Globus pallidus (tissue), 1 donor: ENCODE measurements at places on chromosomes 7 and 10.

GRCh38 chr10:122132882-122133565 lies 138.1 kb upstream of the BTBD16 start:
- DNase-seq: no peak

DNA sequence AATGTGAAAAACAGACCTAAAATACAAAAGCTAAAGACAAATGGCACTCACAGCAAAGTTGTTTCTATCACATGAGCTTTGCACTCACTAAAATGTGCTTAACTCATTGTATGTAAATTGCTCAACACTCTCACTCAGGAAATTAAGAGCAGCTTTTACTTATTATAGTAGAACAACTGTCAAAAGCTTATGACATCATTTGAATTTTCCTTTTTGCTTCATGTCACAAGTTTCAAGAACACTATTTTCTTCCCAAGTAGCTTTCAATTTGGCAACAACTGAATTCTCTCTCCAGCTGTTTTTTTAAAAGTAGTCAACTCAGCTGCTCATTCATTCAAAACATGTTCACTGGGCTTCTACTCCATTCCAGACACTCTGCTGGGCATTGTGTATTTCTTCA lies 46.9 kb downstream of the ATE1 start:
- DNase-seq: no peak

DNA sequence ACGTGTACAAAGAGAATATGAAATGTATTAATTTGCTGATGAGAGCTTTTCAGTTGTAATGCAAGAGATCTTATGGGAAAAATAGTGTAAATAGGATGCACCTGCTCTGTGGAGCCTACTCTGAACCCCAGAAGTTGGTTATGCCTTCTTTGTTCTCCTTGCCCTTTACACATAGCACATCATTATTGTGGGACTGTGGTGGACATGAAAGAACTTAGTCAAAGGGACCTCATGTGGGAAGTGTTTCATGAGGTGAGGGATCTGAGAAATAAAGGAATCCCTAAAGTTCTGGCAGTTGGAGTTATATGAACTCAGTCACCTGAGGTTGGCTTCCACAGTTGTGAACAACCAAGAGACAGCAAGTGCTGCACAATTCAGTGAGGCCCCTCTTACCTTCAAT lies 66.1 kb downstream of the GRM8 start:
- DNase-seq: no peak

GRCh38 chr7:36523371-36524101 lies 133.9 kb downstream of the ANLN start:
- no peak for DNase-seq

DNA sequence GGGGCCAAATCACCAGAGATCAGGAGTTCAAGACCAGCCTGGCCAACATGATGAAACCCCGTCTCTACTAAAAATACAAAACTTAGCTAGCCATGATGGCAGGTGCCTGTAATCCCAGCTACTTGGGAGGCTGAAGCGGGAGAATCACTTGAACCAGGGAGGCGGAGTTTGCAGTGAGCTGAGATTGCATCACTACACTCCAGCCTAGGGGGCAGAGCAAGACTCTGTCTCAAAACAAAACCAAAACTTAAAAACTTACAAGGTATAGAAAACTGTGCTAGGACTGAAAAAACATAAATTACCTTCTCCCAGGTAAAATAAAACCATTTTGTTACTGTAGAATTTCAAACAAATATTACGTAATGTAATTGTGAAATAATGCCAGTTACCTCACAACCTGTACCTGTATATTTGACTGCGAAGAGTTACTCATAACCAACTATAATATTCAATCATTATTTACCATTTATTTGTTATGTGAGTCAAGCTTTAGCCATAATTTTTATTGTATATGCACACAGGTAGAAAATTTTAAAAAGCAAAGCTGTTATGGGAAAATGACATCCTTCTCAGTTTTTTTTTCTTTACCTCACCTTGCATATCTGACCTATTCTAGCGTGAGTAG lies 180.9 kb downstream of the SEMA3A start:
- DNase-seq: no peak

DNA sequence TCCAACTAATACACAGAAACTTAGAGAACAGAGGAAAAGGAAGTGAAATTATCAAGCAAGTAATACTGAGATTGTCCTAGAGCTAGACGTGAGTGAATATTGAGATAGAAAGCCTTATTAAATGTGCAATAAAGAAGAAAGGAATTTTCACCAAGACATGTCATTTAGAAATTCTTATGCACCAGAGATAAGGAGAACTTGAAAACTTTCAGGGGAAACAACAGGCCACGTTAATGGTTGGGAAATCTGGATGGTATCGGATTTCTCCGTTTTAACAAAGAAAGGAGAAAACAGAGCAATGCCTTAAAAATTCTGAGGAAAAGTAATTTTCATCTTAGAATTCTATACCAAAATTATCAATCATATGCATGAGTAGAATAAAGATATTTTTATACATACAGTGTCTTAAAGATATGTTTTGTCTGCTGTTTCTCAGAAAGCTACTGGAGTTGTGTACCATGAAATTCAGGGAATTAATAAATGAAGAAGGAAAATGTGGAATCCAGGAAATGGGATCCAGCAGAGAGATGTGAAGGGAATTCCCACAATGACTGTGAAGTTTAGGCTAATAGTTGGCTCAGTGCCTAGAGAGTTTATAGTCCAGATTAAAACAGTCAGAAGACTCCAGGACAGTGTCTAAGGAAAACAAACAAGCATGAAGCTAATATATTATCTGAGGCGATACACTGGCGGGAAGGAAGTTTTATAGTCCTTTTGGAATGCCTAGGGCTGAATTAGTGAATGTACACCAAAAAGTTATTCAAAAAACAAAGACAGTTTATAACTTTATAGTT lies 159.5 kb downstream of the PPP1R9A start:
- DNase-seq: no peak

DNA sequence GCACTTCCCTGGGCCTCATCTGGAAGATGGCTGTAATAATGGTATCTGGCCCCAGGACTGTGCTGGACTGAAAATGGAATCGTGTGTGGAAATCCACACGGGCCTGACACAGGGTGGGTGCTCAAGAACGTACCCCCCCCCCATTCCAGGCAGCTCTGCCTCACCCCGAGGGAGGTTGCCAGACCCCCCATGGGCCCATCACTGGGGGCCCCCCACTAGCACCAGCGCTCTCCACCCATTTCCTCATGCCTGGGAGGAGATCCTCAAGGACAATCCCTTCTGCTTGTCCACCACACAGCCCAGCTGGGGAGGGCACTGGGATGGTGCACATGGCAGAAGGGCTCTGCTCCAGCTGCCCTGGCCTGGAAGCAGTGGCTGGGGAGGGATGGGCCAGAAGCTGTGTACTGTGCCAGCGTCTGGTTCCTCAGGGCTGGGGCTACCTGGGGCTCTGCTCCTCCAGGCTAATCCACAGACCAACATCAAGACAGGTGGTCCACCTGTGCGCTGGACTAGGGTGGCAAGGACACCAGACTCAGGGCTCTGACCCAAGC lies 55.4 kb downstream of the CAMK2B start:
- no peak for DNase-seq

- no peak for DNase-seq
Measured at GRCh38 chr10:87622314-87623004, 37.2 kb upstream of the PAPSS2 start.

DNA sequence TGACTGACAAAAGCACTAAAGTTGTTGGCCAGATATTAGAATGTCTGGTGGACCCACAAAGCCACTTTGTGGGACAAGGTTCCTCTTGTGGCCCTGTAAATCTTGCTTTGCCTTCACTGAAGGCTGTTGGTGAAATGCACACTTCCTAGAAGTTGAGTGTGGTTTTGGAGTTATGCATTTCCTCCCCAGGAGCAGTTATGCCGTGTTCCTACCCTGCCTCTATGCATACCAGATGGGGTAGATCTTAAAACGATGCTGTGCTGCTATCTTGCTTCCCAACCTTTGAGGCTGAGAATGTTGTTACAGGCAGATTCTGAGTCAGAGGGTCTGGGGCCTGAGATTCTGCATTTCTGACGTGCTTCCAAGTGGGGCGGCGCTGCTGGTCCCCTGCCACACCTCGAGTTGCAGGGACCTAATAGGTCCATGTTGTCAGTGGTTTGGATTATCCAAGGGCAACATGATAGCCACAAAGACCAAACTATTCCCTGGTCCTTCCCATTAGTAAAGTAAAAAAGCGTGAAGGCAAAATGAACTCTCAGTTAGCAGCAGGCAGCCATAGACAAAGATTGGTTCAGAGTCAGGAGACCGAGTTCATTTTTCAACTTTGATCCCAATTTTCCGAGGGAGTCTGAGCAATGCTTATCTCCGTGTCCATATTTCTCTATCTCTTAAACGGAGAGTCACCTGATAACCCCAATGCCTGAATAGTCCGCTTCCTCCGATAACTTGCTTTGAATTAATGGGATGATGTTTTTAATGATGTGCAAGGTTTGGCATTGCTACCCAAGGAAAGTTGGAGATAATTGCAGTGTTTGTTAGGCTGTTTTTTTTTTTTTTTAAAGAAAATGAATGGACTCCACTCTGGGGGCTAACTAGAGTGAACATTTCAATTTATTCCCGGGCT lies 55.8 kb downstream of the CDHR3 start:
- no peak for DNase-seq

- no peak for DNase-seq
Measured at GRCh38 chr7:85125651-85126131, 61.2 kb downstream of the SEMA3D start.

- no peak for DNase-seq
Measured at GRCh38 chr10:44282626-44283300, 102.1 kb downstream of the CXCL12 start.
